ENCODE measurements at places on chromosomes 7 and 10. TPM values are rescaled to one million over a fixed set of nuclear protein-coding genes. Genes with fewer than 3 reads are reported as not detected.

BAMBI gene
- total RNA-seq = 0.17 TPM

GBF1 gene
- 47.6 TPM for total RNA-seq

C7orf33 gene
- not detected for total RNA-seq

PVRIG gene
- total RNA-seq = 26.7 TPM

AUTS2 gene
- total RNA-seq = 7.9 TPM

NPY gene
- total RNA-seq = not detected

HMX2 gene
- total RNA-seq = 1.1 TPM

GSDME gene
- 19.3 TPM for total RNA-seq

Measured in activated T-cell treated with anti-CD3 and anti-CD28 coated beads, Interleukin-2, amount 50 U/mL, for 72 hours (primary cell).